ENCODE measurements at places on chromosomes 5 and 9.

DNA sequence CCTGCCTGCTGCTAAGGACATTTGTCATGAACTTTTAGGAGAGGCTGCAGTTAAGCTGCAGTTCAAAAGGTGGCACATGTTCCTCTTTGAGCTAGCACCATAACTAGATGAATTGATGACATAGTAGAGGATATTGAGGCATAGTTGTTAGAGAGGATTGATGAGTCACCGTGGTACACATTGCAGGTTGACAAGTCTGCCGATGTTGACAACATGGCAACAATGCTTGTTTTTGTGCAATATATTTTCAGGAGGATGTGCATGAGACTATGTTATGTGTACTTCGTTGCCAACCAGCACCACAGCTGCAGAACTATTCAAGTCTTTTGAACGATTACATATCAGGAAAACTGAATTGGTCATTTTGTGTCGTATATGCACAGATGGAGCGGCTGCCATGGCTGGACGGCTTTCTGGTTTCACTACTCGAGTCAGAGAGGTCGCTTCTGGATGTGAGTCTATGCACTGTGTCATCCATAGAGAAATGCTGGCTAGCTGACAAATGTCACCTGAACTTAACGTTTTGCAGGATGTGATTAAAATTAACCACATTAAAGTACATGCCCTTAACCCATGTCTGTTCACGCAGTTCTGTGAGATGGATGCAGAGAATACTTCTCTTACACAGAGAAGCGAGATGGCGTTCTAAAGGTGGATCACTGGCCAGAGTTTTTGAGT, 24.2 kb downstream of the ANP32B start:
- DNase-seq = no peak

GRCh38 chr9:2072752-2073405, 57.7 kb downstream of the SMARCA2 start:
- DNase-seq = no peak

DNA sequence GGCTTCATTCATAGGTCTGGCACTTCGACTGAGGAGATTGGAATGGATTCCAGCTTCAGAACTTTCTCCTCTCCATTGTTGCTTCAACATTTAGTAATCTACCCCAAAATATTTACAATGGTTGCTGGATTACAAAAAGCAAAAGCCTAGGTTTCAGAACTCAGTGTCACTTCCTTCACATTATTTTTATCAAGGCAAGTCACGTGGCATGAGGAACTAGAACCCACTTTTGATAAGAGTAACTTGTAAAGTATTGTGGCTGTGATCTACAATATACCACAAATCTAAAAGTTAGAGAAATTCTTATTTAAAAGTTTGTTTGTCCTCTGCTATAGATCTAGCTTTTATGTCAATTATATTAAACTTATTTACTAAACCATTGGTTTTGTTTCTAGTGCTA, 39.7 kb upstream of the ANKDD1B start:
- DNase-seq = no peak

DNA sequence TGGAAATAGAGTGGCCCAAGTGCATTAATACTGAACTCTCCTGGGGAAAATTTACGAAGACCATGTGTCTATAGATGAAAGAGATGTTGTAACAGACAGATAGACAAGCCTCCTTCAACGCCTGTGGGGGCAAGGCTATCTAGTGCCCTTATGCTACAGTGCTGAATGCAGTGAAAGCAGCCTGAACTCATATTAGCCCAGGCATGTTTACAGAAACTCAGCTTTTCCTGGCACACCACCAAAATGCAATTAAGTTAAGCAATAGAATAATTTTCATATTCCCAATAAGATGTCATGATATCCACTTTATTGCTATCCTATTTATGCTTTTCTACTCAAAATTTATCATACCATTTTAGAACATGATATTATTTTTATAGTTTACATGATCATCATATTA, 277.0 kb downstream of the DIRAS2 start:
- DNase-seq = no peak

GRCh38 chr5:56405116-56405908, 172.2 kb upstream of the ANKRD55 start:
- DNase-seq = no peak

- no peak for DNase-seq
Measured at GRCh38 chr9:129176701-129177442, 1.2 kb downstream of the IER5L start.

GRCh38 chr5:51881901-51882300, 498.7 kb downstream of the ISL1 start:
- no peak for DNase-seq

GRCh38 chr9:115540091-115540490, 422.1 kb upstream of the TNC start:
- no peak for DNase-seq

Measured in NCI-H2227 treated with DMSO at 0.1 percent for 48 hours (cell line).